Stimulated activated CD4-positive, alpha-beta T cell treated with anti-CD3 and anti-CD28 coated beads, Interleukin-15, amount 100 ng/mL, for 48 hours (primary cell): ENCODE measurements at places on chromosomes 1 and 21.

- DNase-seq: no peak
Observed at GRCh38 chr21:33878824-33879223, 36.8 kb downstream of the ATP5PO start.

GRCh38 chr1:244280859-244281258 lies 170.8 kb downstream of the ADSS2 start:
- no peak for DNase-seq

- DNase-seq: no peak
Observed at GRCh38 chr1:902802-903201, 20.9 kb upstream of the SAMD11 start.

GRCh38 chr1:245962453-245962852 lies 544.6 kb downstream of the SMYD3 start:
- DNase-seq: no peak

DNA sequence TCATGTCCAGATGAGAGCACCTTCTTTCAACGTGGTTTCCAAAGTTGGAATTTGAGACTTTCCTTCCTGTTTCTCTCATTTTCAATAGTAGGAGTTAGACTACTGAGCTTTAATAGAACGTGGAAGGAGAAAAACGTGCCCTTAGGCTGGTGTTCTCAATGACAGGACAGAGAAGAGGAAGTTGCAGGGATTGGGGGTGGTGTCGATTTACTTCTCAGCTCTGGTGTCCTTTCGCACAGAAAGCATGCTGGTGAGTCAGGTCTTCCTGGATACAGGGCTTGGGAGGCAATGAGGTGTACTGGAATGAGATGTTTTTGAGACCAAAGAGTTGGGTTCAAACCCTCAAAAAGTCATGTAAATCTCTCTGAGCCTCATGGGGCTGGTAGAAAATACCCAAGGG lies 67.1 kb downstream of the HIVEP3 start:
- DNase-seq: no peak
